ENCODE measurements at places on chromosomes 12 and 14.

GRCh38 chr14:76644855-76645518 is 116.3 kb upstream of the VASH1 start:
- DNase-seq: no peak

GRCh38 chr12:131918311-131919050 is 10.6 kb upstream of the PUS1 start:
- no peak for DNase-seq

DNA sequence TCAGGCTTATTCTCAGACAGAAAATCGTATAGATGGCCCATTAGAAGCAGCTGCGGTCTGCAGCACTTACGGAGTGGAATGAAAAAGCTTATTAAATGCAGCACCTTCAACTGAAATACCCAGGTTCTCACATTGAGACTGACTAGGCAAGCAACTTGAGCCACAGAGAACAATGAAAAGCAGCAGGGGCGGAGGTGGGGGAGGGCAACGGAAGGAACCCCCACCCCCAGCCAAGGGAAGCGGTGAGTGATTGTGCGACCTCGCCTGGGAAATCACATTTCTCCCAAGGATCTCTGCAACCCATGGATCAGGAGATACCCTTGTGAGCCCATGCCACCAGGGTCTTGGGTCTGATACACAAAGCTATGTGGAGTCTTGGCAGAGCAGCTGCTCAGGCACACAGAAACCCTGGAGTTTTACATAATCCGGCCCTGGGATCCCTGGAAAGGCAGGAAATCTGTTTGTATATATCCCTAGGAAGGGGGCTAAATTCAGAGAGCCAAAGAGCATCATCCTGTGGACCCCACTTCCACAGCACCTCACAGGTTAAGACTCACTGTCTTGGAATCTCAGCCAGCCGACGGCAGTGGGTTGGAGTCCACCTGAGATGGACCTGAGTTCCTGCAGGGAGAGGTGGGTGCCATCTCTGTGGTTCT is 38.1 kb downstream of the PZP start:
- DNase-seq: no peak

GRCh38 chr12:252636-253035 is 10.0 kb downstream of the SLC6A13 start:
- DNase-seq: no peak

- DNase-seq: peak; percentile 4
These were observed 46.0 kb downstream of the TECPR2 start for GRCh38 chr14:102408724-102409123.

DNA sequence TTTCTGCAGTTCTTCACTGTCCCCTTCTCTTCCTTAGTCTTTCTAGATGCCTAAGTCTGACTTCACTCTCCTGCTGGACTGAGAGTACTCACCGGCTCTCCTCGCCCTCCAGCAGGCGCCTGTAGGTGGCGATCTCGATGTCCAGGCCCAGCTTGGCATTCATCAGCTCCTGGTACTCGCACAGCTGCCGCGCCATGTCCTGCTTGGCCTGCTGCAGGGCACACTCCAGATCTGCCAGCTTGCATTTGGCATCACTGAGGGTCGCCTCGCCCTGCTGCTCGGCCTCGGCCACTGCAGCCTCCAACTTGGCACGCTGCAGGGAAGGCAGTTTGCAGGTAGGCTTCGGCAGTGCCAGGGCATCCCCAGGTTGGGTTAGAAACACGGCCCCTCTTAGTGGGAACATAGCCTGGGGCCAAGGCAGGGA is 5.2 kb downstream of the KRT84 start:
- DNase-seq: no peak

- no peak for DNase-seq
These were observed 237.0 kb upstream of the TBX3 start for GRCh38 chr12:114920771-114921554.

GRCh38 chr12:7083125-7083524 is 9.1 kb downstream of the C1R start:
- no peak for DNase-seq

DNA sequence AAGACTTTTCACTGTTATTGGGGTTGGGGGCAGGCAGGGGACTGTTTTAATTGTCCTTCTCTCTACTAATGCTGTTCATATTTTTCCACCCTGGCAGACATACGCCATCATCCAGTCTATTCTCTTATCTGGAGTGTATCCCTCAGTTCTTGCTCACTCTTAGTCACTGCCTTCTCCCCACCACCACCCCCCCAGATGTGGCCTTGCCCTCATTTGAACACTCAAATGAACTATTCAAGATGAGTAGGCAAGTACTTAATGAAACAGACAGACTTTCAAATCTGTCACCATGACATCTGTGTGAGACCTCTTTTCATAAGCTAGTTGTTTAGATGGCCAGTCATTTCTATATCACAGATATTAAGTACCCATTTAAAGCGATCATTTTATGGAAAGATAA is 10.1 kb downstream of the NUDT4 start:
- DNase-seq: no peak

DNA sequence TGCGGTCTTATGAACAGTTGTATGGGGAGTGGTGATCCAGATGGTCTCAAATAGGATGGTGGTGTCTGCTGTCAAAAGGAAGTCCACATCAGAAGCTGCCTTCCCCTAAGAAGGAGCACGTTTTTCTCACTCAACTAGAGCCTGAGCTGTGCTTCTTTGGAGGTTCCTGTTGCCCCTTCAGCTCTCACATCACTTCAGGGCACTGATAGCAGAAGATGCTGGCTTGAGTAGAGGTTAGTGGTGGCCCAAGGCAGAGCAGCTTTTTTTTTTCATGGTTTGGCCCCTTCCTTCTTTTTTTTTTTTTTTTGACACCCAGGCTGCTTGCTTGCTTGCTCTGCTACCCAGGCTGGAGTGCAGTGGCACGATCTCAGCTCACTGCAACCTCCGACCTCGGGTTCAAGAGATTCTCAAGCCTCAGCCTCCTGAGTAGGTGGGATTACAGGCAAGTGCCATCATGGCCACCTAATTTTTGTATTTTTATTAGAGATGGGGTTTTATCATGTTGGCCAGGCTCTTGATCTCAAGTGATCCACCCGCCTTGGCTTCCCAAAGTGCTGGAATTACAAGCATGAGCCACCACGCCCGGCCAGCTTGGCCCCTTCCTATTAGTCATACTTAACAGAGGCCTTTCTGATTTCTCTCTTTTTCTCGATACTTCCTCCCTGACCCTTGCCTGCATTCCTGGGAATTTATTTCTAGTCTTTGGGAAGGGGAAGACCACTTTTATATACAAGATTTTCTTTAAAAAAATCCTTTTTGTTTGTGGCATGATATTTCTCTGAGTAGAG is 31.6 kb downstream of the KLRD1 start:
- DNase-seq: no peak

DNA sequence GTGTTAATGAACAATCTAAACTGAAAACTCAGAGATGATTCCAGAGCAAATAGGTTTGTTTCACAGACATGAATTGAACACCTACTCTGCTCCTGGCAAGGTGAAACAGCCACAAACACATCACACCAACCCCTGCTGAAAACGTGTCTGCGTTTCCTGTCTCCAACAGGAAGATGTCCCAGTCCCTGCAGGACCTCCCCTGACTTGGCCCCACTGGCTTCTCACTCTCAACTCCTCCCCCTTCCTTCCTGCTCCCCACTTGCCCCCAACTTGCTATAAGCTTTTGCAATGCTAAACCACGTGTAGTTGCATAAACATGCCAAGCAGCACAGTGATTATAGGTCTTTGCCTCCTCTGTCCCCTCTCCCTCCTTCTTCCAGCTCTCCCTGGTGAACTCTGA is 567.6 kb downstream of the BCL11B start:
- no peak for DNase-seq

- DNase-seq: no peak
These were observed 75.9 kb downstream of the DNAI7 start for GRCh38 chr12:25119020-25119419.

DNA sequence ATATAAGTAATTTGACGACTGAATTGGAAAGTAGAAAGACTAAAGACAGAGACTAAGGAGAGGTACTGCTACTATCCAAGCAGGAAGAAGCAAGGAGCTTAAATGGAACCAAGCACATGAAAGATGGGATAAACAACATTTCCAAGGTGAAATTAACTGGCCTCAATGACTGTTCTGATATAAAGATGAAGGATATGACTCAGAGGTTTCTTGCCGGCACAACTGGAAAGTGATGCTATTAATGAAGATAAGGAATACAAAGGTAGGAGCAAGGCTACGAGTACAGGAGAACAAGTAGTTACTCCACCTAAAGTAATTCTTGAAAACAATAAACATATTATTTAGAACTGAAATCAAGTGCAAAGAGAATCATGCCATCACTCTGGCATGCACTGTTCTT is 6.4 kb downstream of the SNX6 start:
- no peak for DNase-seq

DNA sequence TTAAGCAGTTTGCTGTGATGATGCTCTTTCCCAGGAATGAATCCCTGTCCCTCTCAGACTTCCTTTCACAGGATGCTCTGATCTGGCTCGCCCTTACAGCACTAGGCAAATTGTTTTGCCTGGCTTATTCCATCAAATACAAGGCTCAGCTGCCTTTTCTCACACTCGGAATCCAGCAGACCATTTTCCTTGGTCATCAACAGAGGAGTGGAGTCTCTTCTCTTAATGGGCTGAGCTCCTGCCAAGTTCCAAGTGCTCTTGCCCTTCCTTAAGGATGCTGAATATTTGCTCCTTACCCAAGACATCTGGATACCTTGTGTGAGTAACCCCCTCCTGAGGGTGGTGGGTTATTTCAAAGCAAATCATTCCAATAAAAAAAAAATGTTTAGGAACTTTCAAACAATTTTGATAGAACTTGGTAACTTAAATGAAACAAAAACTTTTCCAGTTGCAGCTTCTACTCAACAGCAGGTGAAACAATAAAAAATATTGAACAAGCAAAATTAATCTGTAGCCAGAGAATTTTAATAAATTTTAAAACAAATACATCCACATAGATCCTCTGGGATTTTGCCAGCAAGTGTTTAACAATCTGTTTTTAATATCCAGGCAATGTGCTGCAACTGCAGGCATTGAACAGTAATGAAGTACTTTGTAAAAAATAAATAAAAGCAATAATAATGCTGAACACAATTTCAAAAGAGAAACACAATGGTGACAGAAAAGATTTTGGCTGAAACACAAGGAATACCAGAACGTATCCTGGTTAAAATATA is 264.0 kb upstream of the FAR2 start:
- DNase-seq: peak; percentile 8

- DNase-seq: no peak
These were observed 71.1 kb downstream of the C2CD5 start for GRCh38 chr12:22473212-22473611.

- DNase-seq: no peak
These were observed 66.4 kb downstream of the PAWR start for GRCh38 chr12:79624378-79624777.

- no peak for DNase-seq
These were observed 116.1 kb downstream of the PLEKHA5 start for GRCh38 chr12:19245666-19246065.

DNA sequence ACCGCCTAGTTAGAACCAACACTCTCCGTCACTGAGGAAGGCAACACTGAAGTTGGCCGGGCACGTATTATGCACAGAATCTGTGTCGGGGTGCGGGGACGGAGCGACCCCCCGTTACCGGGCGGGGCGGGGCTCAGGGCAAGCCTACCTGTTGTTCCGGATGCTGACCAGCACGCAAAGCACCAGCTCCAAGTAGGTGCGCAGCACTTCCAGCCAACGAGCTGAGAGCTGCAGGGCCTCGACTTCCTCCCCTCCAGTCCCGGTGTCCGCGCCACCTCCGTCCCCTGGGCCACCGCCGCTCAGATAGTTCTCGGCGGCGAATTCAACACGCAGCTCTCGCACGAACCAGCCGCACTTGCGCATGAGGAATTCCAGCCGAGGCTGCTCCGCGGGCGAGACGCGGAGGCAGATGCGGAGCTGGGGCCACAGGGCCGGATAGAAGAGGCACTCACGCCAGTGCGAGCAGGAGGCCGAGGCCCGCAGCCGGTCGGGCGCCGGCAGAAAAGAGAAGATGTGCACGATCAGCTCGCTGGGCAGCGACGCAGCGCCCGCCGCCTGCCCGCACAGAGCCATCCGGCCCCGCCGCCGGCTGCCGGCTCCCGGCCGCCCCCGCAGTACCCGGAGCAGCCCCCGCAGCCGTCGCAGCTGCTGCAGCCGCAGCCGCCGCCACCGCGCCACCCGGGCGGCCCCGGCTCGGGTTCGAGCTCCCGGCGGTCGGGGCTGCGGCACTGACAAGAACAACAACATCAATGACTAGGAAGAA is 636 bp downstream of the FBXO33 start:
- DNase-seq: no peak

GRCh38 chr12:56029166-56029519 is 8.3 kb downstream of the IKZF4 start:
- DNase-seq: no peak

DNA sequence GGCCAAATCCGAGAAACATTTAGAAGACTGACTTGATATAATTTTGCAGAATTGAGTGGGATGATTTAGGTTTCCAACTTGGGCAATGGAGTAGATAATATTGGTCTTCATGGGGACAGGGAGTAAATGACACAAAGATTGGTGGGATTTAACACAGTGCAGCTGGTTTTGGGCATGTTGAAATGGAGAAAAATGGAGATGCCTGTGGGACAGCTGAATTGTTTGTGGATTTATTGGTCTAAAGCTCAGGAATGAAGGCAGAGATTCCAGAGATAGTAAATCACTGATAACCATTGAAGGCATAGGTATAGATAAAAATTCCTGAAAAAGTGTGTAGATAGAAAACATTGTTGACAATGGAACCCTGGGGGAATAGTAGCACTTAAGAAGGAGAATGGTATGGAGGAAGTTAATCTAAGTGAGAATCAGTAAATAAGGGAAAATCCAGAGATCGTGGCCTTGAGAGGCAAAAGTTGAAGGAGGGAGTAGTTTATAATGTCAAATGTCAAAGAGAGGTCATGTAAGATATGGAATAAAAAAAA is 120.9 kb upstream of the ATP2B1 start:
- no peak for DNase-seq

GRCh38 chr12:90062799-90063198 is 354.2 kb upstream of the ATP2B1 start:
- DNase-seq: no peak

DNA sequence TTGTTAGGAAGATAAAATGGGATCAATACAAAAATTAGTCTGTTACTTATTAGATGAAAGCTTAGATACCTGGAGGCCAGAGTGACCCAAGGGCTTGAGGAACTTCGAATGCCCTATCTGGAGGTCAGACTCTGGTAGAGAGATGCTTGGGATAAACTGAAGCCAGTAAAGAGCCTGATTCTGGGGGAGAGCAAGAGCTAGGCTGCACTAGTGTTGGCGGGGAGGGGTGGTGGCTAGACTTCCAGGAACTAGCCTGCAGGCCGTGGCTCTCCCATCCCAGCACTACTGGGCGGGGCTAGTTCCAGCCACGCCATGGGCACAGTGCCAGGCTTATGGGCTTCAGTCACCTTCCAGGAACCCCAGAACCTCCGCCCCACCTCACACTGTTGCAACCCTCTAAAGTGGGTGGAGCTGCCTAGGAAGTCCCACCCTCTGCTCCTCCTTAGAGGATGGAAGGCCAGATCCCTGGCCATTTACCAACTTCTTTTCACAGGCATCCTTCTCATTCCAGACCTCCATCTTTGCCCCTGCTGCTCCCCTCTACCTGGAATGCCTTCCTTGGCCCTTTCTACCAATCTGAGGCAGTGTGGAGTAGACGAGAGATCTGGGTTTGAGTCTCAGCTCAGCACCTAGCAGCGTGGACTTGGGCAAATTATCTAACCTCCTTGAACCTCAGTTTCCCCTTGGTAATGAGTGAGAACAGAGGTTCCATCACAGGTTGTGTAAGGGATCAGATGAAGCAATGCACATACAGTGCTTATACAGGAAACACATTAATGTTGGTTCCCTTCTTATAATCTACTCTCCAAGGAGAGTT is 6.3 kb upstream of the NFE2 start:
- DNase-seq: no peak

Measured in LNCaP clone FGC (cell line).